ENCODE measurements at places on chromosomes 5 and 9.

- no peak for DNase-seq
Observed at GRCh38 chr9:120996409-120996808, 53.7 kb downstream of the C5 start.

DNA sequence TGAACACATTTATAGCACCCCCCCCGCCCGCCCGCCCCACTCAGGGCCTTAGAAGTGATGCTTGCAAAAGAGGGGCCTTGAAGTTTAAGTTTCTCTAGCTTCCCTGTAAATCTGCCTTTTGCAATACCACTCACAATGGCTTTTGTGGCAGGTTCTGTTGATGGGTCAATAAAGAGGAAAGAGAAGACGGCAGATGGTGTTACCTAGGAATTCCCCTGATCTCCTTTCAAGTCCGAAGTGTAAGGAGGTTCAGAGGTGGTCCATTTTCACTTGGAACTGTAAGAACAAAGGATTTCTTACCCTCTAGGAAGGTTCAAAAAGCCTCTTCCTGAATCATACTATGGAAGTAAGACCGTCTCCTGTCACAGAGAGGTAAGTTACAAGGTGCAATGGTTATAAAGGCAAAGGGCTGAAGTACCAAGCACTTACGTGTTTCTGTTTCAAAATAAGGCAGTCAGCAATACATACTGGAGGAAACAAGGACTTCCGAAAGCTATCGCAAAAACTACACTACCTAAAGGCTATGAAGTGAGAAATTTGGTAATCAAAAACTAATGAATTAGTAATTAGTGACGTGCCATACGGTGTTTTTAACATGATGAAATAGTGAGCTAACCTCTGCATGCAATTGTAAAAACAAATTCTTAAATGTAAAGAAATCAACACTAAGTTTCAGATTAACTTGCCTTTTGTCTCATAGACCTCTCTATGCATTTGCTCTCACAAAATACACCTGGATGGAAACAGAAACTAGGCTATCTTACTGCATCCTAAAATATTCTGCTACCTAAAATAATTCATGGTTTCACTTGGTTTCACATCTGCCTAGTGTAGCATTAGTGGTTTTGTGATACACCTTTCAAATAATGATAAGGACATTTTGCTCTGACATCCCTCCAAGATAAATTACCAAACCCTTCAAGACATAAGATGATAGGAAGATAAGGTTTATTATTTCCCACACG lies 589.4 kb upstream of the FAM174A start:
- no peak for DNase-seq

- DNase-seq: no peak
Observed at GRCh38 chr9:137317718-137318511, 15.8 kb upstream of the NRARP start.

GRCh38 chr5:97297063-97297703 lies 114.1 kb upstream of the RIOK2 start:
- no peak for DNase-seq

DNA sequence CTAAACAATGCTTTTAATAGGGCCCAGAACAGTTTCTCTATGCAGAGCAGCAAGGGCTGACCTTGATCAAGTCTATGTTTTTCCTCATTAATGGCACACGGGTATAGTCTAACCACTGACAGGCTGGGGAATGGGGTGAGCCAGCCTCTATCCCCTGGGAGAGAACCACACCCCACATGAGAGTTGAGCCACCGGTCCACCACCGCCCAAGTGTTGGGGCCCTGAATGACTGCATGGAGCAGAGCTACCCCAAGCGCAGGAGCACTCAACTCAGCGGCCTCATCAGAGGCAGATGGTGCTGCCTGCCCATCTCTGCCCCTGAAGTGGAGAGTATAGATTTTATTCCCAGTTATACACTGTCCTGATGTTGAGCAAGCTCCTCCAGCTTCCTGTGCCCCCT lies 247.9 kb upstream of the IRX1 start:
- no peak for DNase-seq

DNA sequence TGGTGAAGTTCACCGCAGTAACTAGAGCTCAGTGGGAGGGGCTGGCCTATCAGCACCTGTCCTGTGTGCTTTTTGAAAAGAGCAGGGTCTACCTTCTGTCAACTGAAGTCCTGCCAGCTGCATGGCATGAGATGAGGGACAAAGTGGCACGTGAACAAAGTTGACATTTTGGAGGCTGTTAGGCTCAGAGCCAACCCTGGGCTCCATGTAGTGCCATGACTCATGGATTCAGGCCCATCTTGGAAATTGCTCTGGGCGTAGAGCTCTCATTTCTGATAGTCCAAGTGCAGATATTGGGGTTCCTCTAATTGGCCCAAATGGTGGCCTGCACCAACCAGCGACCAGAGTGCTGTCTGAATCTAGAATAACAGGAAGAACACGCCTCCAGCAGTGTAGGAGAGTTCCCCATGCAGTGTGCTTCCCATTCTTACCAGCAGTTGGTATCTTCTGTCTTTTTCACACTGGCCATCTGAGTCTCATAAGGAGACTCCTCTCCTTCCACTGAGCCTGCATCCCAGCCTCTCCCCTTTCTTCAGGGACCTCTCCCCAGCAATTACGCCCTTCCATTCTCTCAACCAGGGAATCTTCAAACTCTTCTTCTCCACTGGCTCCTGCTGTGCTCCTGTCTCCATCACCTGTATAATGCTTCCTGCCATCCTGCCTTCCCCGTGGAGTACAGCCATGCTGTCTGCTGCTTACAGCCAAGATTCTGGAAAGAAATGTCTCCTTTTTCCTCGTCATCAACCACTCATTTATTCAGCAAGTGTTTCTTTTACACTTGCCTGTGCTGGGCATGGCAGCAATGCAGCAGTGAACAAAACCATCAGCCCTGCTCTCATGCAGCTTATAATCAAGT lies 30.4 kb downstream of the IRF1 start:
- peak; percentile 63 for DNase-seq

DNA sequence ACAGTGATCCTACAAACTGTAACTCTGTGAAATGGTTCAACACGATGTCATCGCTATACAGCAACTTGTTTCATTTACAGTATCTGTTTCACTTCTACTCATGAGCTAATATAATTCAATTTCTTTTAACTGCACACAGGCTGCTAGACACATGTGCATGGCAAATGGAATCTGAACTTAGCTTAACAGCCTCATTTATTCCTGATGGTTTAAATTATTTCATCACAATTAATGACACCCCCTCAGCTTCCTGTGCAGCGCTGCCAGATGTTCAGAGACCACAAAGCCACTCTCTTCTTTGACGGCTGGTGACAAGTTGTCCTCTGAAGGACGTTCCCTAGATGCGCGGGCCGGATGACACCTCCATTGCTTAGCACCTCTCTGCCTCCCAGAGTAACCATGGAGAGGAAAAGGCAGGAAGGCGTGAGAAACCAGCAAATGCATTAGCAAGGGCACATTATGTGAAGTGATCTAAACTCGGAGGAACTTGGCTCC lies 191.1 kb downstream of the BNC2 start:
- DNase-seq: no peak

GRCh38 chr5:57566914-57567313 lies 84.3 kb upstream of the ACTBL2 start:
- DNase-seq: no peak

DNA sequence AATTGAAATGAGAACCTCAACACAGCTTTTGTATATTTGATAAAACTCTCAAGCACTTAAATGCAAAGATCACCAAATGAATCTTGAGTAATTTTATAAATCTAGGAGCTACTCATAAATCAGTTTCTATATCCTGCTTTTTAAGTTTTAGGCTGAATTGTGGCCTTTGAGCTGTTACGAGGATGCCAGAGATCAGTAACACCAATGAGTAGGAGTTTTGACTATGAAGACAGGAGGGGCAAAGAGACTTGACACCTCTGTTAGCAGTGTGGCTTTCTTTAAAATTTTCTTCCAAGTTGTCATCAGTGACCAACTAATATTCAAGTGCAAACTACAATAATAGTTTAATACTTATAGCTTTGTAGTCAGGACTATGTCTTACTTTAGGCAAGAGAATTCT lies 12.6 kb downstream of the PPIP5K2 start:
- no peak for DNase-seq

GRCh38 chr5:52560366-52560765 lies 227.3 kb upstream of the ITGA1 start:
- DNase-seq: no peak

DNA sequence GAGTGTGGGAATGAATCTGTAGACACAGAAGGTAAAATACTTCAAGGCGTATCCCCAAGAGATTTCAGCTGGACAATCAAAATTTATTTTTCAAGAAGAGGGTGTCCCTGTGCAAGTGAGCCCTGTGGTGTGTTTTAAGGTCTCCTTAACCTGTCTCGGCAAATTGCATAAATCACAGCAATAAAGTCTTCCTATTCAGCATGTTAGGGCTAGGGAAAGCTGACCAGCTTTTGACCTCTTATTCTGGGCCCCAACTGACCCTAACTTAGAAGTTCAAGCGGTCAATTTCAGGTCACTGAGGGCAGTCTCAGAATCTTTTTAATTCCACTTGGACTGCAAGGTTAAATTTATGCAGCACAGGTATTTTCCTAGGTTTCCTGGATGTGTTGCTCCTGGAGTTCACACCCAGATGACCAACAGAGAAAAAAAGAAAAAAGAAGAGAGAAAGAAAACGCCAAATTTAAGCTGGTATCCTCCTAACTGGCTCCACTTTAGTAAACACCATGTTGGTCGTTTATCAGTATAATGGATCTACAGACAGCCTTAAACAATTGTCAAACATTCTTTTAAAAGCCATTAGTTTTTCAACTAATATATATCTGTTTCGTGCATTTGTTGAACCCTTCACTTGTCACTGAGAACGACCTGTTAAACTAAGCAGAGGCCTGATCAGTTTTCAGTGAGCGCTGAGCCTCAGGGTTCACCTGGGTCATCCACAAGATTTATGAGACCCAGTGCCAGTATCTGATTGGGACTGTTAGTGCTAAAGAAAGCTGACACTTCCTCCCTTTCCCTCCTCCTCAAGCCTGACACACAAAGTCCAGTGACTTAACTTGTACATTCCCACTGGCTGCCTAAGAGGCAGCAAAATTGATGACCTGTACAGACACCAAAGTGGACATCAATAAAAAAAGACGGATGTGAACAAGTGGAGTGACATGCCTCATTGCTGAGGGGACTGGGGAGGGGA lies 546.1 kb downstream of the NR2F1-AS1 start:
- DNase-seq: no peak

- DNase-seq: no peak
Observed at GRCh38 chr5:120361941-120362340, 102.2 kb upstream of the PRR16 start.

- no peak for DNase-seq
Observed at GRCh38 chr9:5582835-5583195, 46.1 kb upstream of the RIC1 start.

GRCh38 chr5:32780508-32780919 lies 69.4 kb downstream of the NPR3 start:
- DNase-seq: no peak

DNA sequence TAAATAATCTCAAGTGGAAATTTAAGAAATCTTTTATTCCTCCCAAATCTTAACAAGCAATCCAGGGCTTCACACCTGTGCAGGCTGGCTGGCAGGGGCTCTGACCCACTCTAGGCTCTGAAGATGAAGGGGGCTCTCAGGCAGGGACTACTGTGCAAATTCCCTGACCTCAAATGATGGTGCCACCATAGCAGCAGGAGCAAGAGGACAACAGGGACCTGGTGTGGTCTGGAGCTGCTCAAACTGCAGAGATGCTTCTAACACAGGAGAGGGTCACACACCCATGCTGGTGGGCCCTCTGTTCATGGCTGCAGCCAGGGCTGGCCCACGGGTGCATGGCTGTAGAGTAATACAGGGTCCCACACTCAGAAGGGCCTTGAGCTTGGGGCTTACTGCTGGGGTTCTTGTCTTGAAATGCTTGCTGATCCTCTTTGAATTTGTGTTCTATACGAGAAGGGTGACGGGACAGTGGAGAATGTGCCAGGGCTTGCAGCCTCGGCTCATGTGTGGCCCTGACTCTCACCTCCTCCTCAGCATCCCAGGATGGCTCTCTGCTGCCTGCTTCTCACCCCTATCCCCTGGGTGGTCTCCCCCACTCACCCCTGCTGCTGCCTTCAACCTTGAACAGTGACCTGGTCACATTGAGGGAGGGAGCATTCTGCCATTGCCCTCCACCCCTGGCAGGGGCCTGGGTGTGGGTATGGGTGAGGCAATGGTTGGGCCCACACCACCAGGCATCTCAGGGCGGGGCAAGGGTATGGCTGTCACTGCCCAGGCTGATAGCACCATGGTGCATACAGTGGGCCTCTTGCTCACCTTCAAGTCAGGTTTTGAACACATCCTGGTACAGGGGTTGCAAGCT lies 191.7 kb downstream of the FSTL4 start:
- no peak for DNase-seq

DNA sequence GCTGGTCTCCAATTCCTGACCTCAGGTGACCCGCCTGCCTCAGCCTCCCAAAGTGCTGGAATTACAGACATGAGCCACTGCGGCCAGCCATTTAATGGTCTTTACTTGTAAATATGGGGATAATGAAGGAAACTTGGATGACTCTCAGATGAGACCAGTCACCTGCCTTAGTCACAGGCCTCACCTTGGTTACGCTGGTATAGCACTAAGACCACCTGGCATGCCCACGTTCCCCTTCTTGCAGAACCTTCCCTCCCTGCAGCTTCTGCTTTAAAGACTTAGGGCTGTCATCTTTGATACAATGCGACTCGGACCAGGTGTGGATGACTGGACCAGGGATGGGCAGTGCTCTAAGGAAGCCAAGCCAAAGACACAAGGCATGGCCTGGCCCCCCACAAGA lies 629.9 kb downstream of the CCDC171 start:
- no peak for DNase-seq

- no peak for DNase-seq
Observed at GRCh38 chr9:89363921-89364665, 45.8 kb downstream of the SECISBP2 start.

DNA sequence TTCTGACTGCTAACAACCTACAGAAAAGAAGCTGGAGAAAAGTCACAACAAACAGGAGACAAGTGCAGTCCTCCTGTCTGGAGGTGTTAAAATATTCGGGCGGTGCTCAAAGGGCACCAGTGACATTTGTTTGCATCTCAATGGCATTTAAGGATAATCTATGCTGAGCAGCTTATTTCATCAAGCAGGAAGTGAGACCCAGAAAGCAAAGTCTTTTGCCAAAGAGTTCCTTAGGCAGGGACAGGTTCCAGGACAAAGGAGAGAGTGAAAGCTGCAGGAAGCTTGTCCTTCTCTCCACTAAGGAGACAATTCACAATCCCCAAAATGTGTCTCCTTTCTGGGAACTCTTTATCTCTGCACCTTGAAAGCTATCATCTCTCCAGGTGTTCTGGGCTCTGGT lies 38.7 kb upstream of the CDK20 start:
- DNase-seq: no peak

DNA sequence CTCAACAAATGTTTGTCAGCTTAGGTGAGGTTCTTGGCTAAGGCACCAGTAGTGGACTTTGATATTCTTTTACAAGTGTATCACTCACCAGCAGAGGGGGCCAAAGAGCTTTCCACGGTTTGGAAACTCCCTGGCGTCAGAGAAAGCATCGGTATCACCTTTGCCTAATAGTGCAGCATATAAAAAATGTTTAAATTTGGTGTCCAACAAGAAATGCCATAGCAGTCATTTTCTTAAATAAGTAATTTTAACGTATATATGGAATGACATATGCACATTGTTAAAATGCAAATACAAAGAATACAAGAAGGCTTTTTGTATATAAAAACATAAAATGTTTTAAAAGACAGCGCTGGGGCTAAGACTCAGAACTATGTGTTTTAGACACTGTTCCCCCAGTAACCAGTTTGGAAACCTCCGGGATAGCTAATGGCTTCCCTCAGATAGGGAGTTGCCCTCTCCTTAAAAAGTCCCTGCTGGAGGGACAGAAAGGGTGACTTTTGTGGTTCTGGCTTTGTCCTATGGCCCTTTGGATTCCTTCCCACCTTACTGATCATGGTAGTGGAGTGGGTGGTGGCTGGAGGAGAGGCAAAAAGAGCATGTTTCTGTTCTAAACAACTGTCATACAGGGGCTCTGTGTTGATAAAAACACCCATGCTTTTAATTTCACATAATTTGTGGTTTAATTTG lies 124.6 kb downstream of the GPBP1 start:
- peak; percentile 14 for DNase-seq
